ENCODE measurements at places on chromosomes 1 and 21.

- no peak for DNase-seq
Measured at GRCh38 chr1:27342778-27343638, 1.2 kb downstream of the SYTL1 start.

GRCh38 chr1:218677026-218677425 lies 331.9 kb downstream of the TGFB2 start:
- no peak for DNase-seq

- no peak for DNase-seq
Measured at GRCh38 chr1:27646676-27647075, 11.7 kb upstream of the FGR start.

GRCh38 chr1:167095368-167095767 lies 1.5 kb downstream of the STYXL2 start:
- DNase-seq = no peak

- DNase-seq = no peak
Measured at GRCh38 chr1:234644928-234645327, 35.0 kb upstream of the IRF2BP2 start.

GRCh38 chr1:53715478-53715877 lies 23.5 kb downstream of the GLIS1 start:
- DNase-seq = no peak

DNA sequence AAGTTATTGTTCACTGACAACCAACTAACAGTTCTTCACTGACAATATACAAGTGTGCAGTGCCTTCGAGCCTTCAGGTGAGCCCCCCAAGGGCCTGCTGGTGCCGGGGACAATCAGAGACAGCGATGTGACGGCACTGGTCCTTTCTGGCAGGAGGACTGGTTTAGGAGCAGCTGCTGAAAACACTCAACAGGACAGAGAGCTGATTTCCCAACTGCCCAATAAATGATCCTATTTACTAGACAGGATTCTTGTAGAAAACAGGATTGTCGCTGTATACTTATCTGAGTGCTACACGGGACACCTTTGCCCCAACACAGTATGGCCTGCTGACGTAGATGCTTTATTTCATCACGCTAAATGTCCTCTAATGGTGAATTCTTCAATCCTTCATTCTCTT lies 65.4 kb downstream of the TP53BP2 start:
- no peak for DNase-seq

DNA sequence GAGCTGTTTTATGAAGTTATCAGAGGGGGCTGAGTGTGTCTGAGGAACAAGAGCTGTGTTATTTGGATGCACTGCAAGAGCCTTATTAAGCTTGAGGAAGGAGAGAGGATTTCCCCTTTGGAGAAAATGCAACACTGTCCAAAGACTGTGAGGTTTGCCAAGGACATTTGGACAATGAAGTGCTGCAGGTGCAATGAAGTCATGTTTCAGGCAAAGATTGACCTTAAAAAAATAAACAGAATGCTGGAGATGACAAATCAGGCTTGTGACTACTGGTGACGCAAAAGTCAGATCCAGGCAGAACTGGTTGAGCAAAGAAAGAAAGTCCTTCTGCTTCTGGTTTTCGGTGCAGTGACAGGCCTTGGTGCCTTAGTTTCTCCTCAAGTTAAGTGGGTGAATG lies 125.2 kb upstream of the KIAA0040 start:
- DNase-seq = no peak

GRCh38 chr1:151146072-151146411 lies 389 bp downstream of the SEMA6C start:
- no peak for DNase-seq

GRCh38 chr1:183824291-183824690 lies 19.4 kb downstream of the RGL1 start:
- no peak for DNase-seq

- no peak for DNase-seq
Measured at GRCh38 chr1:31521761-31522555, 54.4 kb upstream of the TINAGL1 start.

DNA sequence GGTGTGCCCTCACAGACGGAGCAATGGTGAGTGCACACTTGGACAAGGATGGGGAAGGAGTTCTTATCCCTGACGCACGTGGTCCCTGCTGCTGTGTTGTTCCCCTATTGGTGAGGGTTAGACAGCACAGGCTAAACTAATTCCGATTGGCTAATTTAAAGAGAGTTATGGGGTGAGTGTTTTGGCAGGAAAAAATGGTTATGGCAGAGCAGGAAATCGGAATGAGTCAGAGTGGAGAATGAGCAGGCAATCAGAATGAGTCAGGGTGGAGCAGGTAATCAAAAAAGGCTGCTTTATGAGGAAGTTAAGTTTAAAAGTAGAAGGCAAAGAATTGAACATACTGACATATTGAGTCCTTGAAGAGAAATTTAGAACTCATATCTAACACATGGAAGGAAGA lies 100.5 kb downstream of the NGF start:
- no peak for DNase-seq

- no peak for DNase-seq
Measured at GRCh38 chr1:64309431-64309831, 106.0 kb downstream of the UBE2U start.

Data from omental fat pad (tissue), 4 donors.